ENCODE measurements at places on chromosomes 2 and 18. TPM values are rescaled to one million over a fixed set of nuclear protein-coding genes. Genes with fewer than 3 reads are reported as not detected.

Gene COL5A2
- total RNA-seq, result 15.7 TPM

Gene LAMA1
- 0.18 TPM for total RNA-seq

DNA sequence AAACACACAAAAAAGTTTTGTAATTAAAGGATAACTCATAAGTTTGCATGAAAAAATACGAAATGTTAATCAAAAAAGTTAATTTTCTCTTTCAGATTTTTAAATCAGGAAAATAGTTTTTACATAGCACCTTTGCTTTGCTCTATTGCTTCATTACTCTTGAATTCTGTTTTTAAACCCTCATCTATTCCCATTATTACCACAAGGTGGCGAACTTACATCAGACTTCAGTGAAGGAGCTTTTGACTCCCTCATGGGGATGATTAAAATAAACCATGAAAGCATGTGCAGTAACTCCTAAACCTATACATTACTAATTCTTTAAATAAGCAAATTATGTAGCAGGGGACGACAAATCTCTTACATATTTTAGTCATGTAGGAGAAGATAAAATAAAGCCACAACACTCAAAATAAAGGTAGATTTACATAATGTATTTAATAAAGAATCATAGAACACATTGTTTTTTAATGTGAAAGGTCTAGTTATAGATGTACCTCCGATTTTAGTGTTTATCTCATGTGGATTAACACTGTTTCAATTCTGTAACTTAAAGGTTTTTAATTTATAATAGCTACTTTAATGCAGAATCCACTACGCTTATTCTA is 105.2 kb downstream of the NETO1 start:
- no peak for DNase-seq
- H3K36me3 ChIP-seq, result no peaks in the 10 kb centered on the region
- no peak overlapping the region for H3K27ac ChIP-seq
- no peaks in the 10 kb centered on the region for H3K27me3 ChIP-seq
- no peak overlapping the region for H3K4me3 ChIP-seq

DNA sequence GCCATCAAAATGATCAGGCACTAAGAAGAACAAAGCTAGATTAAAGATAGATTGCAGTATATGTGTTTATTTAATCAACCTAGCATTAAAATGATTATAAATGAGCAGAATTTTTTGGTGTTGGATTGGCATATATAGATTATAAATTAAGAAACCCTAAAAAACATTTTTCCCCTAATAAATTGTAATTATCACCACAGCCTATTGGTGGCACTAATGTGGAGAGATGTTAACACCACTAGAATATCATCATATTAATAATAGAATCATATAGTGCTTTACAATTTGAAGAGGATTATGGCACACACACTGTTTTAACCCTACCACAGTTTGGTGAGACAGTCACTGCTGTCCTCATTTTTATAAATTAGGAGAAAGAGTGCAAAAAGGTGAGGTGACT is 112.4 kb upstream of the RND3 start:
- H3K4me3 ChIP-seq, result no peak overlapping the region
- no peaks in the 10 kb centered on the region for H3K4me1 ChIP-seq
- H3K27me3 ChIP-seq, result no peaks in the 10 kb centered on the region
- no peak overlapping the region for H3K27ac ChIP-seq
- DNase-seq, result no peak
- H3K36me3 ChIP-seq, result no peaks in the 10 kb centered on the region

GRCh38 chr2:10301941-10302478 is 694 bp upstream of the HPCAL1 start:
- no peak for DNase-seq
- H3K27ac ChIP-seq, result peak overlapping the region; percentile 77
- peaks cover 27% of the 10 kb centered on the region for H3K4me1 ChIP-seq

- H3K4me1 ChIP-seq, result no peaks in the 10 kb centered on the region
- DNase-seq, result no peak
- no peaks in the 10 kb centered on the region for H3K27me3 ChIP-seq
- no peaks in the 10 kb centered on the region for H3K36me3 ChIP-seq
- H3K27ac ChIP-seq, result no peak overlapping the region
- H3K4me3 ChIP-seq, result no peak overlapping the region
Measured at GRCh38 chr2:85800586-85800985, 46.8 kb downstream of the ATOH8 start.

DNA sequence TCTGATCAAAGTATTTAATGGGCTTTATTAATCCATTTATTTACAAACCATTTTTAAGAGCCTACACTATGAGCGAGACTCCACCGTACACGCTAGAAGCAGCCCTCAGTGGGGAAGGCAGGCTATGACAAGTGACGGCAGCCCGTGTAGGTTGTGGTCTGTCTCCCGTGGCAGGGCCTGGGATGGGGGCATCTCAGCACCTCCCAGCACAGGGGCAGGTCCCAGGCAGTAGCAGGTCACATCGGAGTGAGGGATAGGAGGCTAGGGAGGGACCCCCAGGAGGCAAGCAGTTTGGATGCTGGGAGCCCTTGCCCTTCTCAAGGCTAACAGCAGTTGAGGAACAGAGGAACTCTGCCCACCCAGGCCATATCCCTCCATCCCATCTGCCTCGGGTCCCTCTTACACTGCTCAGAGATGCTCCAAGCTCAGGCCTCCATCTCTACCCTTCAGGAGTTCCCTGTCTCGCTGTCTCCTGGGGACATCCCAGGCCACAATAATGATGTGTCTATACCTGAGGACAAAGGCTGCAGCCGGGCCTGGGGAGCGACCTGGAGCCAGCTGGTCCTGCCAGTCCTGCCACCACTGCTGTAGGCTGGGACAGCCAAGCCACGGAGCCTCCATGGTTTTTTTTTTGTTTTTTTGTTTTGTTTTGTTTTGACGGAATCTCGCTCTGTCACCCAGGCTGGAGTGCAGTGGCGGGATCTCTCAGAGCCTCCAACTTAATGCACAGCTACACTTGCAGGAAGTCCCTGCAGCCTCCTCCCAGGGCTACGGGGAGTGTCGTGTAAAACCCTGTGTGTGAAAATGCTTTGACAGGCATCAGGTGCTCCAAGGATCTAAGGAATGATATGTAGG is 92.0 kb downstream of the NDUFA10 start:
- H3K4me3 ChIP-seq, result no peak overlapping the region
- H3K4me1 ChIP-seq, result no peaks in the 10 kb centered on the region
- no peaks in the 10 kb centered on the region for H3K27me3 ChIP-seq
- no peak overlapping the region for H3K27ac ChIP-seq
- peak; percentile 33 for DNase-seq
- H3K36me3 ChIP-seq, result no peaks in the 10 kb centered on the region

DNA sequence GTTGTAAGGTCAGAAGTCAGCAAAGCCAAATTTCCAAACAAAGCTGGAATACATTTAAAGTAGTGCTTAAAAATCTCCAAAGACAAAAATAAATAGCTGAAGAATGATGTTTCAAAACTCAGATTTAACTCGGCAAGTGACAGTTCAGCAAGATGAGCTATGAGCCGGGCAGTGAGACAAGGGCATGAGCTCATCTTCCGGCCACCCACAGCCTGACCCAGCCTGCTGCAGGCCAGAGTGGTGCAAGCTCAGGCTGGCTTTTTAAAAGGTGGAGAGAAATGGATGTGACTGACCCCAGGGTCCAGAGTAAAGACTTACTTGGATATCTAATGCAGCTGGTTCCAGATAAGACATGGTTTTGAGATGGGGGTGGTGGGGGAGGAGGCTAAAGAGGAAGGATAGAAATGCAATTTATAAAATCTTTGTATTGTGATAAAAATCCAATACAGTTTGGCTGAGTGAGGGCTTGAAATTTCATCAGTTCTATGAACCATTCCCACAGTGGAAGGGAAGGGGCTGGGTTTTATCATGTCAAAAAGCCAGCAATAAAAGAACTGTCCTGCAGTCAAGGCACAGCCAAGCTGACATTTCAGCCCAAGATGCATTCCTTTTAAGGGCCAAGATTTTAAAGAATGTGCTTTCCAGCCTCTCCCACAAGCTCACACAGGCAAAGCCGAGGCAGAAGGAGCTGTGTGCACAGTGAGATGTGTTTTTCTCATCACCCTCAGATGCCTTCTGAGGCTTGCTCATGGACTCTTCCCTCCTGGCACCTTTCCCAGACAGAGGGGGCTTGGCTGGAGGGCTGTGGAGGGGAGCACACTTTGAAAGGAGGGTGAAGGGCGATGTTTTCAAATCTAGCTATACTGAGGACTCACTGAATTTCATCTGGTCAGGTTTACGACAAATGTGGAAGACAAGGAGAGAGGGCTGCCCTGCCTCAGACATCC is 97.9 kb upstream of the KLHL29 start:
- peak overlapping the region; percentile 23 for H3K27ac ChIP-seq
- peak; percentile 73 for DNase-seq
- no peaks in the 10 kb centered on the region for H3K4me1 ChIP-seq
- H3K36me3 ChIP-seq, result no peaks in the 10 kb centered on the region
- no peaks in the 10 kb centered on the region for H3K27me3 ChIP-seq

Measured in adrenal gland (tissue), 19 donors.